ENCODE measurements at places on chromosomes 7 and 10.
A peak's percentile ranks its signal among the peaks of the same experiment; 100 is the strongest.

- no peak overlapping the region for H3K4me3 ChIP-seq
- no peak overlapping the region for H3K27ac ChIP-seq
- peaks cover 28% of the 10 kb centered on the region for H3K27me3 ChIP-seq
- no peak for ATAC-seq
- H3K36me3 ChIP-seq, result no peaks in the 10 kb centered on the region
These were observed 37.2 kb downstream of the DIP2C start for GRCh38 chr10:652233-652632.

GRCh38 chr10:62479523-62479922, 105.4 kb downstream of the ZNF365 start:
- ATAC-seq, result no peak
- H3K4me3 ChIP-seq, result no peak overlapping the region
- peaks cover 6% of the 10 kb centered on the region for H3K36me3 ChIP-seq
- H3K27me3 ChIP-seq, result no peaks in the 10 kb centered on the region

DNA sequence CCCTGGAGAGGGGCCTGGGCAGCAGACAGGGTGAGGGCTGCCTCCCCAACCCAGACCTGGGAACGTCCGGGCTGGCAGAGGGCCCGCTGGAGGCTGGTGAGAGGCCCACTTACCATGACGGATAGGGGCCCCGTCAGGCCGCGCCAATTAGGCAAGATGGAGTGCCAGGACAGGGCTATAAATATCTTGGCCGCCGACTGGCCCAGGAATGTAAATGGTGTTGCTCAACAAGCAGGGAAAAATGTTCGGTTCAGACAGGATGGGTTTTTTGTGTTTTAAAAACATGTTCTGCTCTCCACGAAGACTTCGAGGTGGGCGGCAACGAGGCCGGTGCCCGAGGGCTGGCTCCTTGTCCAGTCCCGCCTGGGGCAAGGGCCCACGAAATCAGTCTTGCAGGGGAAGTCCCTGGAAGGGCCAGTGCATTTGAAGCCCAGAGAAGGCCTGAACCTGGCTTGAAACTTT, 35.8 kb upstream of the ELN start:
- H3K4me3 ChIP-seq, result no peak overlapping the region
- H3K36me3 ChIP-seq, result no peaks in the 10 kb centered on the region
- no peak for ATAC-seq
- peaks cover 26% of the 10 kb centered on the region for H3K27me3 ChIP-seq
- H3K4me1 ChIP-seq, result no peaks in the 10 kb centered on the region

GRCh38 chr10:79224992-79225391, 122.3 kb upstream of the PPIF start:
- peaks cover 25% of the 10 kb centered on the region for H3K4me1 ChIP-seq
- peak overlapping the region; percentile 23 for H3K27ac ChIP-seq
- no peaks in the 10 kb centered on the region for H3K36me3 ChIP-seq
- H3K4me3 ChIP-seq, result no peak overlapping the region
- peaks cover 3% of the 10 kb centered on the region for H3K27me3 ChIP-seq

DNA sequence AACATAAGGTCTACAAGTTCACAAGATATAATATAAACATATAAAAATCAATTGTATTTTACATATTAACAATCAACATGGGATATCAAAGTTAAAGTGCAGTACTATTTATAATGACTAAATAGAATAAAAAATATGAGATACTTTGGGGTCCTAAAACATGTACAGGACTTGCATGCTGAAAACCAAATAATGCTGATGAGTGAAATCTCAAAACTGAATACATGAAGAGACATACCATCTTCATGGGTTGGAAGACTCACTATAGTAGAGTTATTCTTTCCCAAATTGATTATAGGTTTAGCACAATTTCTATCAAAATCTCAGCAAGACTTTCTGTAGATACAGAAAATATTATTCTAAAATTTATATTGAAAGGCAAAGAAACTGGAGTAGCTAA, 181.5 kb downstream of the LHFPL3 start:
- H3K27ac ChIP-seq, result no peak overlapping the region
- no peak overlapping the region for H3K4me3 ChIP-seq
- no peaks in the 10 kb centered on the region for H3K4me1 ChIP-seq
- no peaks in the 10 kb centered on the region for H3K27me3 ChIP-seq
- H3K36me3 ChIP-seq, result no peaks in the 10 kb centered on the region

DNA sequence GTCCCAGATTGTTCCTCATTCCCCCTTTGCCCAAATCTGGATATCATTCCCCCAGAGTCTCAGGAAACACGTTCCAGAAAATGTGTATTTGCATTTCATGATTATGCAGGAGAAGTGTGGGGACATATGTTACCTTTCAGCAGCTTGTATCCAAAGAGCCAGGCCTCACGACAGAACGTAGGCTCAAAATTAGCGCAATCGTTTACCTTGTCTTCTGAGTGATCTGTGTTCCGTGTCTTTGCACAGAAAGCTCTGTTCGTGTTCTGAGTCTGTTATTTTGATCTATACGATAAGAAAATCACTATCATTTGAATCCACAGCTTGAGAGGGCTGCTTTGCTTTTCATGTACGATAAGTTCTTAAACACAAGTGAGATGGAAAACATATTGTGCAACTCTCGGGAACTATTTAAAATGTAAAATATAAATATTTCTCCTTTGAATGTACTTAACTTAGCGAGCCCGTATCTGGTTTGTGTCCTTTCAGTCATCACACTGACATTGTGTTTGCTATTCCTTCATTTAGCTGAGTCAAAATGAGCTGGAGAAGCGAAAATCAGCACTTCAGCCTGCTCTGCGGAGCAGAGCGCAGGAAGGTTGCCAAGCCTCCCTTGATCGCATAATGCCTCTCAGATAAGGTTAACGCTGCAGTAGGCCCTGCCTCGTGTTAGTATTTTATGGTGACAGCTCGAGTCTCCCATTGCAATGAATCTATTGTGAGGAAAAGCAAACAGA, 80.2 kb upstream of the CACNB2 start:
- H3K27me3 ChIP-seq, result no peaks in the 10 kb centered on the region
- no peak for ATAC-seq
- H3K36me3 ChIP-seq, result no peaks in the 10 kb centered on the region
- H3K27ac ChIP-seq, result no peak overlapping the region
- no peak overlapping the region for H3K4me3 ChIP-seq

GRCh38 chr7:100867040-100867775, at the start of gene TRIP6:
TSS of gene TRIP6 (plus strand) at chr7:100867387. CDS start at chr7:100867498, 111 bp downstream.
- H3K27ac ChIP-seq, result peak within 1 kb of the TSS; percentile 96
- H3K36me3 ChIP-seq, result peaks cover 40% of the 10 kb centered on the region
- H3K4me1 ChIP-seq, result peaks cover 26% of the 10 kb centered on the region
- H3K4me3 ChIP-seq, result peak within 1 kb of the TSS; percentile 87
- peak; percentile 65 for ATAC-seq

DNA sequence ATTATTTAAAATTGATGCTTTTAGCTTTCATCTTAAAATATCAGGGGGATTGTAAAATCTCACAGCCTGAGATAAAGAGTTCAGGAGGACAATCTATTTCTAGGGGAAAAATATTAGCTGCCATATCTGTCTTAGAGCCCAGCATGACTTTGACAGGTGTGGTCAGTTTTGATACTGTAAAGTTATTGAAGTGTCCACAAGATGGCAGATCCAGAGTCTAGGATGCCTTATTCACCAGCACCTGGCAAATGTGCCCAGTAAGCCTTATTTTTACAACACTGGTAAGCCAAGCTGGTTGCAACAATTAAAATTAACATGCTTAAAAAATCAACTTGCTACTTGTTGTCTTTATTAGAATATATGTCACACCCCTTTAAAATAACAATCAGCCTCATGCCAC, 579.3 kb downstream of the SH2D4B start:
- no peaks in the 10 kb centered on the region for H3K36me3 ChIP-seq
- no peak overlapping the region for H3K4me3 ChIP-seq
- H3K4me1 ChIP-seq, result no peaks in the 10 kb centered on the region
- no peak for ATAC-seq

DNA sequence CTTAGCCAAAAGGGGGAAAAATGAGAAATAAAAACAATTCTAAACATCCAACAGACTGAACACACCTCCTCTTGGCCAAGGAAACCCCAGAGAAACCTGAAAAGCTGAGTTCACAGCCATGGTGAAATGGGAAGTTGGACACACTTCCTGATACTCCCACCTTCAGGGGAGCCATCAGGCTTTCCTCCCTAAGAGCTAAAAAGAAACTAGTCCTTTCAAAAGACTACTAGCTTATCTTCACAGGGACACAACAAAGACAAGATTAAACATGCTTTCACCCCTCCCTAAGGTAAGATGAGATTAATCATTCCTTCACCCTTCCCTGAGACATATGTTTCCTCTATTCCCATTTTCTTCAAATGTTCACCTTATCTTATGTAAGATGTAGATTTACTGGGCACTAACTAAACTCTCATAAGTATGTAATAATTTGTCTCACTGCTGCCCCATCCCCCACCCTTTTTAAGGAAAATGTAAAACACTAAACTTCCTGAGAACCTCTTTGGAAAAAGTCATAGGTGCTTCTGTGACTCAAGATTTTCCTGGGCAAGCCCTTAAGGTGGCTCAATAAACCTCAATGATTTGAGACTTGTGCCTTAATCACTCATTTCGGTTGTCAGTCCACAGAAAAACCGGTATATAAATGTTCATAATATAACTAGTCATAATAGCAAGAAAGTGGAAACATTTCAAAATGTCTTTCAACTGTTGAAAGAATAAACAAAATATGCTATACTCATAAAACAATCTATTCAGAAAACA, 40.5 kb downstream of the HTR7 start:
- H3K4me1 ChIP-seq, result peaks cover 6% of the 10 kb centered on the region
- no peak overlapping the region for H3K4me3 ChIP-seq
- peaks cover 34% of the 10 kb centered on the region for H3K27me3 ChIP-seq
- no peak for ATAC-seq
- no peak overlapping the region for H3K27ac ChIP-seq

- no peak for ATAC-seq
- H3K27ac ChIP-seq, result peak overlapping the region; percentile 50
- peaks cover 68% of the 10 kb centered on the region for H3K36me3 ChIP-seq
- H3K4me1 ChIP-seq, result peaks cover 96% of the 10 kb centered on the region
These were observed 213.0 kb downstream of the CELF2 start for GRCh38 chr10:11230498-11231167.

- no peaks in the 10 kb centered on the region for H3K27me3 ChIP-seq
- H3K4me1 ChIP-seq, result peaks cover 19% of the 10 kb centered on the region
- ATAC-seq, result no peak
- H3K4me3 ChIP-seq, result no peak overlapping the region
- peak overlapping the region; percentile 58 for H3K27ac ChIP-seq
These were observed 385.8 kb upstream of the KLF6 start for GRCh38 chr10:4170633-4171314.

DNA sequence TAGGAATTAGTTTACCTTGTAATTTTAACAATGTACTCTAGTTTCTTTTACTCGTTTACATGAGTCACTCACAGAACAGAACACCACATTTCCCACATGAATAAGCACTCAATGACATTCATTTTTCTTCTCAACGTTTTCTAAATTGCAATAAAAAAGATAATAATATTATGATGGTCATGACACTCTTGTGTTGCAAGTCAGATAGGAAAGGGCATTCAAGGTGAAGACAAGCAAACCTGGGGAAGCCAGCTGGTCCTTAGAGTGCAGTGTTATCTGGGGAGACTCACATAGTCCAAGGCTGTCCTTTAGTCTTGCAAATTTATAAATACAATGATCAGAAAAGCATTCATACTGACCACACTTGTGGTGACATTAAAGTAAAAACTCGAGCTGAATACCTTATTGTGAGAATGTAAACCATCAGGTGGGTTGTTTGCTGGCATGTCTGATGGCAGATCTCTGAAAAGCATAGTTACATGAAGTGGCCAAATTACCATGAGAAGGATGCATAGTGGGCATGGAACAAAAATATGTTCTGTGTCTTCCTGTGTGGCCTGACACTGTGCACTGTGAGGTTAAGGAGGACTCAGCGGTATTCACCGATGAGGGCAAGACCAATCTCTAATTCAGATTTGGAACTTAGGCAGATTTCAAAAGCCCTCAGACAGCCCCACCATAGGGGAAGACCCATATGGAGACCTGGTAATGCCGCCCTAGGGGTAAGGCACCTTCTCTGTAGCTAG, 158.9 kb upstream of the ASAH2 start:
- no peak overlapping the region for H3K4me3 ChIP-seq
- H3K36me3 ChIP-seq, result peaks cover 28% of the 10 kb centered on the region
- H3K27ac ChIP-seq, result no peak overlapping the region
- ATAC-seq, result no peak
- H3K4me1 ChIP-seq, result peaks cover 25% of the 10 kb centered on the region
- no peaks in the 10 kb centered on the region for H3K27me3 ChIP-seq

DNA sequence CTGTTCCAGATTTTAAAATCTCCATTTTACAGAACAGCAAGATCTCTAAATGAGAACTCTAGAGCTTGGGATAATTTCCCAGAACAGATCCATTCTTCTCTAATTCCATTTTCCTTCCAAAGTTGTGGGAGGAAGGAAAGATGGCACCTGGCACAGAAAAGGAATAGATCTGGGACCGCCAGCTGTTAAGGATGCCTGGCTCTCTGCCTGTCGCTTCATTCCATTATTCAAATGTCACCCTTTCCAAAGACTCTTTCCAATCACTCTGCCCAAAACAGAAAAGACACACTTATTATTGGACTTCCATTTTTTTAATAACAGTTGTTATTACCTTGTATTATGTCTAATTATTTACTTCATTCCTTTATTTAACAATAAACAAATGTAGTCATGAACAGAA, 751 bp upstream of the OR9A2 start:
- H3K4me1 ChIP-seq, result no peaks in the 10 kb centered on the region
- no peaks in the 10 kb centered on the region for H3K27me3 ChIP-seq
- no peaks in the 10 kb centered on the region for H3K36me3 ChIP-seq
- H3K27ac ChIP-seq, result no peak overlapping the region
- no peak overlapping the region for H3K4me3 ChIP-seq

- ATAC-seq, result peak; percentile 41
- no peak overlapping the region for H3K4me3 ChIP-seq
- peaks cover 16% of the 10 kb centered on the region for H3K4me1 ChIP-seq
These were observed 50.9 kb downstream of the DCLRE1A start for GRCh38 chr10:113802997-113803396.

DNA sequence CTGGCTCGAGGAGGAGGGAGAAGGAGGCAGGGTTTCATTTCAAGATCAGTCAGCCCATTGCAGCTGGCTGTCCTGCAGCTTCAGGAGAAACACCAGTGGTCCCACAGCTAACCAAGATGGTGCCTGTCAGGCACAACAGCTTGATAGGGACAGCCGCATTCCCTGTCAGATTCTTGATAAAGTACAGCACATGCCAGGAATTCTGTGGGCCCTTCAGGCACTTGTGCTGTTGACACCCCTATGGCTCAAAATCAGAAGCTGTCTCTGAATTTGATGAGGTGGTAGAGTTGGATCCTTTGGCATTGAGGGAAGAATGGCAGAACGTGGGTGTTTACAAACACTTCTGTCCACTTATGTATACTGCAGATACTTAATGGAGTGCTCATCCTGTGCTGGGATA, 354.3 kb downstream of the KCNMA1 start:
- no peak for ATAC-seq
- no peak overlapping the region for H3K4me3 ChIP-seq
- no peak overlapping the region for H3K27ac ChIP-seq
- peaks cover 13% of the 10 kb centered on the region for H3K4me1 ChIP-seq
